ENCODE measurements at places on chromosomes 5 and 9. TPM values are rescaled to one million over a fixed set of nuclear protein-coding genes. Genes with fewer than 3 reads are reported as not detected.

DNA sequence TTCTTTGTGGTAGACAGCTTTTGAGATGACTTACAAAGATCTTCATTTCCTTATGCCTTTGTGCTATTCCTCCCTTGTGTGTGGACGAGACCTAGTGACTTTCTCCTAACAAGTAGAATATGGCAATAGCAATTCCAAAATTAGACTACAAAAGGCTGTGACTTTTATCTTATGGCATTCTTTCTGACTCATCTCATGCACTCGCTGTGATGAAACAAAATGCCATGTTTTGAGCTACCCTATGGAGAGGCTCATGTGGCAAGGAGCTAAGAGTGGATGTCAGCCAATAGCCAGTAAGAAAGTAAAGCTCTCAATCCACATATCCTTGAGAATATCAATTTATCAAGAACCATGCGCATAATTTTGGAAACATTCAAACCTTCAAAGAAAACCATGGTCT is 380.5 kb upstream of the SMC2 start:
- no peak for DNase-seq
- H3K36me3 ChIP-seq, result no peaks in the 10 kb centered on the region
- H3K4me3 ChIP-seq, result no peak overlapping the region
- H3K27ac ChIP-seq, result no peak overlapping the region
- no peaks in the 10 kb centered on the region for H3K27me3 ChIP-seq
- H3K4me1 ChIP-seq, result no peaks in the 10 kb centered on the region

DNA sequence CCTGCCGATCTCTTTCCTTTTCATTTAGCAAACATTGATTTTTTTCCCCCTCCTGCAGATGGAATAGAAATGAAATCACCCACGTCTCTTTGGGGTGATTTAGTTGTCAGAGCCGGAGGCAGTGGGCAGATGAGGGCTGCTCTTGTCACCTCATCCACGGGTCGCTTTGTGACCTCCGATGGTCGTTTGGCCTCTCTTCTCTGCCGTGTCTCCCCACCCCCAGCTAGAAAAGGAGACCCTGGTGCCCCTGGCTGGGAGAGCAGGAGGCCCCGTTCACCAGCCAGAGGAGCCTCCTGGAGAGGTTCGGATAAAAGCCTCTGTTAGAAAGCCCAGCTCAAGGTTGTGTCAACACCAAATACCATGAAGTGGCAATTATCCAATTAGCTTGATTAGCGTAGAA is 21.6 kb upstream of the RXRA start:
- no peak overlapping the region for H3K27ac ChIP-seq
- peaks cover 3% of the 10 kb centered on the region for H3K27me3 ChIP-seq
- H3K36me3 ChIP-seq, result no peaks in the 10 kb centered on the region
- no peak for DNase-seq

DNA sequence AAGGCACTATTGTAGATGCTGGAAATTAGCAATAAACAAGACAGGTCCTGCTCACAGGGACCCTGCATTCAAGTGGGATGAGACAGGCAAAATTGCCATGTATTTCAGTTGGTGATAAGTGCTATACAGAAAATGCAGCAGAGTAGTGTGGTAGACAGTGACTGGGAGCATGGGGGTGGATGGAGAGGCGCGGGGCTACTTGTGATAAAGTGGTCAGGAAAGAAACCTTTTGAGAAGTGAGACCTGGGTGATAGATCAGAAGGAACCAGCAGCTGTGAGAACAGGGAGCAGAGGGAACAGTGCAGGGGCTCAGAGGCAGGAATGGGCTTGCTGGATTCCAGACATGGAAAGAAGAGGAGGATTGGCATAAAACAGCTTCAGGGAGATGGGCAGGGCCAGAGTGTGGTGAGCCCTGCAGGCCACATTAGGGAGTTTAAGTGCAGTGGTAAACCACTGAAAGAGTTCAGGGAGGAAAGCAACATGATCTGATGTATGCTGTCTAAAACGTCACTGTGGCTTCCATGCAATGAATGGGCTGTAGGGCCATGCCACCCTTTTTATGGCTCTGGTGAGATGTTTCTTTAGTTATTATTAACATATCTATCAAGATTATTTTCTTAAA is 7.3 kb downstream of the CRHBP start:
- peaks cover 14% of the 10 kb centered on the region for H3K4me1 ChIP-seq
- peaks cover 9% of the 10 kb centered on the region for H3K27me3 ChIP-seq
- H3K4me3 ChIP-seq, result no peak overlapping the region
- peak; percentile 19 for DNase-seq

GRCh38 chr5:150209099-150209635 is 19.3 kb downstream of the SLC6A7 start:
- no peak overlapping the region for H3K27ac ChIP-seq
- H3K27me3 ChIP-seq, result peaks cover 15% of the 10 kb centered on the region
- H3K4me3 ChIP-seq, result no peak overlapping the region

GRCh38 chr9:80605129-80605528 is 1033.4 kb downstream of the TLE4 start:
- H3K4me3 ChIP-seq, result no peak overlapping the region
- H3K27ac ChIP-seq, result no peak overlapping the region
- no peaks in the 10 kb centered on the region for H3K4me1 ChIP-seq
- DNase-seq, result no peak
- no peaks in the 10 kb centered on the region for H3K36me3 ChIP-seq
- no peaks in the 10 kb centered on the region for H3K27me3 ChIP-seq

DNA sequence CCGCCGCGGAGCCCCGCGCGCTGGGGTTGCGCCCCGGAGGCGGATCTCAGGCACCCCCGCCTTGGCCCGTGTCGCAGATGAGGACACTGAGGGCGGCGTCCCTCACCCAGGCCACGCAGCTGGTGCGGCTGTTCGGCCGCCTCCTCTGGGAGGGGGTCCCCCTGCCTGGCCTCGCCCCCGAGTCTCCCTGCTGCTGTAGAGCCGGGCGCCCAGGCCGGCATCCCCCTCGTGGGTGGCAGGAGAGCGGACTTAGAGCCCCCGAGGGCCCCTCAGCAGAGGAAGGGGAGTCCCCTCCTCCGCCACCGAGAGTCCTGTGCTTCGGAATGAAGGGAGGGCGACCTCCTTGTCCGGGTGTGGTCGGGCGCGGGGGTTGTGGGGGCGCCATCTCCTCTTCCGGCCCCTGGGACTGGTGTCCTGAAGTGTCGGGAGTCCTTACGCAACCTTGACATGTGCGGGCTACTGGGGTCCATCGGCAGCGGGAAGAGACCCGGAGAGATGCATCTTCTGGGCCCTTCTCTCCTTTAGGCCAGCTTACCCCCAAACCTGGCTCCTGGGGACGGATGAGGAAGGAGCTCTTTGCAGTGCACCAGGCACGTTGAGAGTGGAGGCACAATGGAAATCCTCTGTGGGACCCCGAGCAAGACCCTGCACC is 11.7 kb upstream of the EXOSC2 start:
- H3K27me3 ChIP-seq, result peaks cover 6% of the 10 kb centered on the region
- H3K4me1 ChIP-seq, result peaks cover 2% of the 10 kb centered on the region
- peak; percentile 35 for DNase-seq
- no peaks in the 10 kb centered on the region for H3K36me3 ChIP-seq
- H3K4me3 ChIP-seq, result peak overlapping the region; percentile 89

GRCh38 chr5:59445741-59446140 is 447.8 kb downstream of the PDE4D start:
- no peak for DNase-seq
- no peak overlapping the region for H3K27ac ChIP-seq
- H3K4me3 ChIP-seq, result no peak overlapping the region
- peaks cover 5% of the 10 kb centered on the region for H3K27me3 ChIP-seq
- H3K36me3 ChIP-seq, result no peaks in the 10 kb centered on the region

GRCh38 chr5:54679686-54680085 is 162.1 kb downstream of the SNX18 start:
- DNase-seq, result no peak
- H3K4me1 ChIP-seq, result peaks cover 2% of the 10 kb centered on the region
- H3K36me3 ChIP-seq, result no peaks in the 10 kb centered on the region
- H3K4me3 ChIP-seq, result no peak overlapping the region
- H3K27me3 ChIP-seq, result no peaks in the 10 kb centered on the region

DNA sequence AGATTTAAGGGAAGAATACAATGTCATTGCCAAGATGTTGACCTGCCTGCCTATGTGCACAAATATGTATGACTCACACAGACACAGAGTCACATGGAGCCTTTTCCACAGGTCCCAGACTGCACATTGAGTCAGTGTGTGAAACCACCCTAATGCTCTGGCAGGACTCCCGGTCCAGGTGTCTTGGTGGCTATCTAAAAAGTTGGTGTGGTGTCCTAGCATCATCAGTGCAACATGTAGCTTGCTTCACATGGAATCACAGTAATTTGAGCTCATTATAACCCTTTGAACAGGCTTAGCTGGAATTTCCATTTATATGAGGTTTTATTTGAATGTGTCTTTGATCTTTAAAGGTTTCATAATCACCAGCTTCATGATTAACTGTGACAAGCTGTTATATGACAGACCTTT is 10.7 kb downstream of the IFNA5 start:
- peaks cover 14% of the 10 kb centered on the region for H3K27me3 ChIP-seq
- H3K36me3 ChIP-seq, result peaks cover 1% of the 10 kb centered on the region
- peaks cover 2% of the 10 kb centered on the region for H3K4me1 ChIP-seq
- H3K27ac ChIP-seq, result no peak overlapping the region

- H3K4me1 ChIP-seq, result no peaks in the 10 kb centered on the region
- H3K27me3 ChIP-seq, result no peaks in the 10 kb centered on the region
- DNase-seq, result no peak
- H3K36me3 ChIP-seq, result no peaks in the 10 kb centered on the region
Observed at GRCh38 chr9:128149001-128149701, at the start of gene LCN2. Gene LCN2 (plus strand): TSS chr9:128149453. CDS start chr9:128149526, 73 bp downstream.

GRCh38 chr5:8417316-8418048 is 548.5 kb downstream of the MTRR start:
- H3K27me3 ChIP-seq, result no peaks in the 10 kb centered on the region
- H3K4me1 ChIP-seq, result no peaks in the 10 kb centered on the region
- no peak overlapping the region for H3K27ac ChIP-seq
- H3K4me3 ChIP-seq, result no peak overlapping the region
- no peak for DNase-seq

DNA sequence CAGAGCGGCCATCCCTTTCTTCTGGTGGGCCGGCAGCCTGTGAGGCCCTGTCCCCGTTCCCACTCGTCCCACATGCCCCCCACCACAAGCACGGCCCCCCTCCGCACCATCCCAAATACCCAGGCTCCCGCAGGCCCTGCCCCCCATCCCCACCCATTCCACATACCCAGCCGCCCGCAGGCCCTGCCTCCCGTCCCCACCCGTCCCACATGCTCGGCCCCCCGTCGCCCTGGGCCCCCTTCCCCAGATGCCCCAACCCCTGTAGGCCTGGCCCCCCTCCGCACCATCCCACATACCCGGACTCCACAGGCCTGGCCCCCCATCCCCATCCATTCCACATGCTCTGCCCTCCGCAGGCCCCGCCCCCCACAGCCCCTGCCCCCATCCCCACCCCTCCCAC is 11.5 kb downstream of the SLC6A19 start:
- peaks cover 3% of the 10 kb centered on the region for H3K27me3 ChIP-seq
- DNase-seq, result no peak
- H3K36me3 ChIP-seq, result no peaks in the 10 kb centered on the region
- no peak overlapping the region for H3K4me3 ChIP-seq

DNA sequence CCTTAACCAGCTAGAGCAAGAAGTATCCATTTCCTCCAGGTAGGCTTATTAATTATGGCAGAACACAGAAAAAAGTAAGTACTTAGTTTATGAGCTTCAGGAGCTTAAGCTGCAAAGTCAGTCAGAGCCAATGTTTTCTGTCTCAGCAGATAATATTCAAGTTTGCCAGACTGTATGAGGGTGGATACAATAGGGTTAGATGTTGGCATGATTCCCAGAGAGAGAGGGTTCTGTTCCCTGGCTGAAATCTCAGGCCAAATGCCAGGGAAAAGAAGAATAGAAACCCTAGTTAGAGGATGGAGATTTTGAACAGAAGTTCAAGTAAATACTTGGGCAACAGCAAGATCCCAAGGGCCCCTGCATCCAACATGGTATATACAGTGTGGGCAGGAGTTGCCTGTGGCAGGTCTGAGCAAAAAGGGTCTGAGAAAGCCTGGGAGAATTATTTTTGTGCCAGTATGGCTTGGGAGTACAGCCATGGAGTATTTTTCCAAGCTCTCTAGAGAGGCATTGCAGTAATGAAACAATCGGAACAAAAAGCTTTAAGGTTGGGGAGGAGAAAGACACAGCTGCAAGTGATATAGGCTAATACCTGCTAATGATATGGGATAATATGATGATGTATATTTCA is 31.0 kb upstream of the ISOC1 start:
- no peak overlapping the region for H3K4me3 ChIP-seq
- H3K36me3 ChIP-seq, result no peaks in the 10 kb centered on the region
- DNase-seq, result no peak

DNA sequence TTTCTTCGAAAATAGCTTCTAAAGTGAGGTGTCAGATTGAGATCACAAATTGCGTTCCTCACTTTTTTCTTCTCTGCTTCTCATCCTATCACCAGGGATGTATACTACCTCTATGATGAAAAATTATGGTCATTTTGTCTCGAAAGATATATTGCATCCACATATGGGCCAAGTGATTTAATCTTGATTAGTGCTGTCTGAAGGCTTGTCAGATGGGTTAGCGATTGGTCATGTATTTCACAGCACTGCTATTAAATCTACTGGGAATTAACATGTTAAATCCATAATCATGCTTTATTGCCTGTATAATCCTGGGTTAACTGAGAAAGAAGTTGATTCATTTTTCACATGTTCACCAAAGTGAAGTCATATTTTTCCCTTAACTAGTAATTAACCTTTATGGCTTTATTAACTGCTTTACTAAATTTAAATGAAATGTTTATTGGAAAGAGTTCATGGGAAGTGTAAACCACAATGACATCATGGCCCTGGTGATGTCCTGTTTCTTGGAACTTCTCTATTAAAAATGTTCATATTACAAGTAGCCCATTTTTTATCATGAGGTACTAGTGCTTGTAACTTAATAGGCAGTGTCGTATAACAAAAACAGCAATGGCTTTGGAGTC is 193.3 kb downstream of the SMC2 start:
- H3K4me1 ChIP-seq, result no peaks in the 10 kb centered on the region
- H3K4me3 ChIP-seq, result no peak overlapping the region
- H3K27me3 ChIP-seq, result no peaks in the 10 kb centered on the region
- H3K27ac ChIP-seq, result no peak overlapping the region
- no peaks in the 10 kb centered on the region for H3K36me3 ChIP-seq

DNA sequence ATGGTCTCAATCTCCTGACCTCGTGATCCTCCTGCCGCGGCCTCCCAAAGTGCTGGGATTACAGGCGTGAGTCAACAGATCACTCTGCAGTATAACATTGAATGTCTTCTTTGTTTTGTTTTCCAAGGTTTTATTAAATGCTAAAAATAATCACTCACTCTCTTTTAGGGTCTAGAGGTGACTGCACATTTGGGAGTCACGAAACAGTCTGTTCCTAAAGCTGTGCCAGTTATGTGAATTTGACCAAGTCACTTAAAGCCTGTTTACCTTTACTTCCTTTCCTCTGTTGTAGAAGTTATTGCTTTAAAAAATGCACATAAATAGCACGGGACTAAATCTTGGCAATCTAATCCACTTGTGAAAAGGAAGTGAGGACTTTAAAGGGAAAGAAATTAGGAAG is 304.9 kb upstream of the PTGER4 start:
- H3K4me1 ChIP-seq, result peaks cover 23% of the 10 kb centered on the region
- H3K27ac ChIP-seq, result no peak overlapping the region
- no peak for DNase-seq
- peaks cover 12% of the 10 kb centered on the region for H3K36me3 ChIP-seq
- no peak overlapping the region for H3K4me3 ChIP-seq

The ELOVL7 gene
- total RNA-seq, result 0.34 TPM

The CDKN2B-AS1 gene
- total RNA-seq, result 0.59 TPM

The KLHL3 gene
- 3.4 TPM for total RNA-seq

The C9orf50 gene
- not detected for total RNA-seq

The SPINK6 gene
- not detected for total RNA-seq

The NOXA1 gene
- 1.1 TPM for total RNA-seq

Measured in activated CD4-positive, alpha-beta memory T cell treated with anti-CD3 and anti-CD28 coated beads for 36 hours (primary cell).